HCT116 (cell line): ENCODE measurements at places on chromosomes 2 and 18. TPM values are rescaled to one million over a fixed set of nuclear protein-coding genes. Genes with fewer than 3 reads are reported as not detected.

DNA sequence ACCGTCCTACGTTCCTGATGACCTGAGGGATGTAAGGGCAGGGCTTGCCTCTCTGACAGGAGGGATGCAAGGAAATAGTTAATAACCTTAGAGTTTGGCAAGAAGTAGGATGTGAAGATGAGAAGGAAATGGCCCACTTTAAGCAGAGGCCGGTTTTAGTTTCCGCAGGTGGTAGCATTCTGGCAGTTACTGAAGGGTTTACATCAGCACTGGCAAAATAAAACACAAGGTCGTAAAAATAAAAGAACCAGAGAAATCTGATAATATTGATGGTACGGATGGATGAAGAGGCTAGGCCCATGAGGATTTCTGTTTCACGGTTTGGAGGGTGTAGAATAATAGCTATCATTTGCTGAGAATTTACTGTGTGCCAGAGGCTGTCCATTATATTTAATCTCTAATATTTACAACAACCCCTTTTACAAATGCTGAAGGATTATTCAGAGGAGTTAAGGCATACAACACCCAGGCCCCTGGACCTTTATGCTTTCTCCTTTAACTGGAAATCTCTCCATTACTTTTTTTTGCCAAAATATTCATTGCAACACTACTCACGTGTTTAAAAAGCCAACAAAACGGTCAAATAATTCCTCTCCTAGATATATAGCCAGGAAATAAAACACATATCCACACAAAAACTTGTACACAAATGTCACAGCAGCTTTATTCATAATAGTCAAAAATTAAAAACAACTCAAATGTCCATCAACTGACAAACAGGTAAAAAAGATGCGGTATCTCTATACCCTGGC, 28.5 kb downstream of the DAPL1 start:
- no peak overlapping the region for H3K27ac ChIP-seq
- no peaks in the 10 kb centered on the region for H3K27me3 ChIP-seq
- no peak overlapping the region for H3K4me3 ChIP-seq
- H3K4me1 ChIP-seq: no peaks in the 10 kb centered on the region

GRCh38 chr2:127662937-127663565, 12.3 kb downstream of the LIMS2 start:
- H3K27ac ChIP-seq: no peak overlapping the region
- H3K4me1 ChIP-seq: peaks cover 8% of the 10 kb centered on the region; the same call in 1 of the 2 replicates
- DNase-seq: no peak
- H3K27me3 ChIP-seq: no peaks in the 10 kb centered on the region
- H3K4me3 ChIP-seq: no peak overlapping the region

DNA sequence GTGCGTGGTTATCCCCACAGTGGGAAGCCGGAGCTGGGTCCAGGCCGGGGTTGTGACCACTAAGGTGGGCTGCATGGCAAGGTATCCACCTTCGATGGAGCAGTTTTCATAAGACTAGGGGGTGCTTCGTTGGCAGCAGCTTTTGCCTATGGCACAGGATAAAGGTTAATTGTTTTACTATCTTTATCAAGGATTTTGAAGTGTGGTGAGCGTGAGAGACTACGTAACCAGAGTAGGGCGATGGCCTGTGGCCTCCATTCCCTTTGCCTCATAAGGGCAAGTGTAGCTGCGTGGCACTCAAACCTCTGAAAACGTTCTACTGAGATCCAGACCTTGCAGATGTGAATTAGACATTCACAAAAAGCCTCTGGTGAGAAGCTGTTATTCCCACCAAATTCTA, 206.6 kb downstream of the ACKR3 start:
- H3K4me1 ChIP-seq: no peaks in the 10 kb centered on the region
- no peak for DNase-seq
- H3K4me3 ChIP-seq: no peak overlapping the region
- H3K36me3 ChIP-seq: no peaks in the 10 kb centered on the region
- peaks cover 26% of the 10 kb centered on the region; the same call in 1 of the 2 replicates for H3K27me3 ChIP-seq
- no peak overlapping the region for H3K27ac ChIP-seq

DNA sequence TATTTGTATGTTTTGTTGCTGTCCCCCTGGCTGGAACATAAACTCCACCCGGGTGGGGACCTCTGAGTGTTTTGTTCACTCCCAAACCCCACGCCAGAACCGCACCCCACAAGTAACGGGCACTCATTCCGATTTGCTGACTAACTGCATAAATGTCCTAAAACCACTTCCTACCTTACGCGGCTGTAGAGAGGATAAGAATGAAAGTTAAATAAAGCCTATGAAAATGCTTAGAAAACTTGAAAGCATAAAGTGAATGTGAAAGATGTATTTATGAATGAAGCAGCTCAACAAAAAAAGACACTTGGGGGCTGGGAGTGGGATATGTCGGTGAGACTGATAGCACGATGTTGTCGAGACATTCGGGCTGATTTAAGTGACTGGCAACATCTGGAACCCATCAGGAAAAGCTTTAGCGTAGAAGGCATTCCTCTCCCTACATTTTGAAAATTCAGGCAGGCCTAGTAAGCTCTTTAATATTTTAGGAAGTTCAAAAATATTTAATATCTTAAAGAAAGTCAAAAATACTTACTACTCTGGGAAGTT, 206.7 kb downstream of the SH3RF3 start:
- H3K36me3 ChIP-seq: no peaks in the 10 kb centered on the region
- H3K27me3 ChIP-seq: no peaks in the 10 kb centered on the region
- H3K4me1 ChIP-seq: peaks cover 22% of the 10 kb centered on the region
- H3K27ac ChIP-seq: no peak overlapping the region
- no peak for DNase-seq
- H3K4me3 ChIP-seq: no peak overlapping the region

DNA sequence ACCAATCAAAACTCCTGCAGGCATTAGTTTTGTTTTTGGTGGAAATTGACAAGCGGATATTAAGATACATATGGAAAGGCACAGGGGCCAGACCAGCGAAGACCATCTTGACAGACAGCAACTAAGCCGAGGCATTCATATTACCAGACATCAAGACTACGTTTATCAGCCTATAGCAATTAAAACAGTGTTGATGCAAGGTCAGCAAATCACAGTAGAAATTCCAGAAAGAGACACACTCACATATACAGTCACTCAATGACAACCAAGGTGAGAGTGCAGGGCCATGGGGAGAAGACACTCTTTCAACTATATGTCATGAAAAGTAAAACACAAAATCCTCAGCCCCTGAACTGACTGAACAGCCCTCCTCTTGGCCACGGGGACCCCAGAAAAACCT, 164.6 kb downstream of the TPO start:
- peaks cover 63% of the 10 kb centered on the region for H3K27me3 ChIP-seq
- no peak overlapping the region for H3K4me3 ChIP-seq
- DNase-seq: no peak
- no peaks in the 10 kb centered on the region for H3K36me3 ChIP-seq
- H3K27ac ChIP-seq: no peak overlapping the region

- H3K4me3 ChIP-seq: no peak overlapping the region
- H3K4me1 ChIP-seq: no peaks in the 10 kb centered on the region
Observed at GRCh38 chr2:84846741-84847142, 34.1 kb downstream of the TRABD2A start.

DNA sequence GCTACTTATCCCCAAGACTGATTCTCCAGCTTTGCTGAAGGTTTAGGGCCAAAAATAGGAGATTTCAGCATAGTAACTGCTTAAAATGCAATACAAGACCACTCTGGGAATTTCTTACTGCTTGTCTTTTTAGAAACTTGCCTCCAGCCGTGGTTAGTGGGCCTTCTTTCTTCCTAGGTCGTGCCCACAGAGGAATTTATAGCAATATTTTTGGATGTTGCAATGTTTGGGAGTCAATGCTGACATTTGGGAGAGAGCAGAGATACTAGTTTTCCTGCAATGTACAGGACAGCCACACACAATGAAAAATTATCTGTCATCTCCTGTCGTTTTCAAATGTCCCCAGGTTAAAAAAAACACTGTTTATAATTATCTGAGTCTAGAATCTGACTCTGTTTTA, 25.6 kb upstream of the CERS6 start:
- H3K27me3 ChIP-seq: no peaks in the 10 kb centered on the region
- H3K27ac ChIP-seq: no peak overlapping the region
- no peaks in the 10 kb centered on the region for H3K36me3 ChIP-seq
- no peaks in the 10 kb centered on the region for H3K4me1 ChIP-seq

DNA sequence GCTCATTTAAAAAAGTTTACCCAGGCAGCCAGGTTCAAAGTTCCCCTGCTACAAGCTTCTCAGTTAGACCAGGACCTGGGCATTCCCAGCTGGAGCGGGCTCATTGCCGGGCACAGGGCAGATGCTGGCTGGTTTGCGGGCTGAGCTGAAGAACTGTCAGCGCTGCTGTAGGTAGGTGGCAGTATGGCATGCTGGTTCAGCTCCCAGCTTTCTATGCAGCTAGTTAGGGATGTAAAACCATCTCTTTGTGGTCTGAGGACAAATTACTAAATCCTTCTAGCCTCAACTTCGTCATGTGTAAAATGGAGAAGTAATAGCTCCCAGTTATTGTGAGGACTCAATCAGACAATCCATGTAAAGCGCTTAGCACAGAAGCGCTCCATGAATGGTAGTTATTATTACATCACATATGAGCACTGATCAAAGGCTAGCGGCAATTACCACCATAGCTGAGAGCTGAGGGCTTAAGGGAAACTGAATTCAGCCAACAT, 2.4 kb upstream of the LDLRAD4 start:
- H3K27me3 ChIP-seq: peaks cover 19% of the 10 kb centered on the region
- H3K4me3 ChIP-seq: no peak overlapping the region
- H3K27ac ChIP-seq: no peak overlapping the region
- H3K36me3 ChIP-seq: no peaks in the 10 kb centered on the region

DNA sequence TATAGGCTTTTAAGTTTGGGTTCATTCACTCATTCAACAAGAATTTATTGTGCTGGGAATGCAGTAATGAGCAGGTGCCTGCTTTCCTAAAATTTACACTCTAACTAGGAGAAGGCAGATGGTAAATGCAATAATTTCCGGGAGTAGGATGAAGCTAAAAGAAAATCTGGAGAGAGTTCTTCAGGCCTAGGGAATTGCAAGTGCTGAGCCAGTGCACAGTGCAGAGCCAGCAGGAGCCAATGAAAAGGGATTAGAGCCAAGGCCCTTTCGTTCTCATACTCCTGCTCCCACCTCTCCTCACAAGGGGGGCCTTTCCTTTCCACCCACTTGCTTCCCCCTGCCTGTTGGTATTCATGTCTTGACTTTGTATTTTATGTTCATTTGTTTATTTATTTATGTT, 55.1 kb downstream of the CFAP221 start:
- H3K27ac ChIP-seq: no peak overlapping the region
- no peak for DNase-seq
- H3K4me1 ChIP-seq: peaks cover 6% of the 10 kb centered on the region
- H3K27me3 ChIP-seq: no peaks in the 10 kb centered on the region

DNA sequence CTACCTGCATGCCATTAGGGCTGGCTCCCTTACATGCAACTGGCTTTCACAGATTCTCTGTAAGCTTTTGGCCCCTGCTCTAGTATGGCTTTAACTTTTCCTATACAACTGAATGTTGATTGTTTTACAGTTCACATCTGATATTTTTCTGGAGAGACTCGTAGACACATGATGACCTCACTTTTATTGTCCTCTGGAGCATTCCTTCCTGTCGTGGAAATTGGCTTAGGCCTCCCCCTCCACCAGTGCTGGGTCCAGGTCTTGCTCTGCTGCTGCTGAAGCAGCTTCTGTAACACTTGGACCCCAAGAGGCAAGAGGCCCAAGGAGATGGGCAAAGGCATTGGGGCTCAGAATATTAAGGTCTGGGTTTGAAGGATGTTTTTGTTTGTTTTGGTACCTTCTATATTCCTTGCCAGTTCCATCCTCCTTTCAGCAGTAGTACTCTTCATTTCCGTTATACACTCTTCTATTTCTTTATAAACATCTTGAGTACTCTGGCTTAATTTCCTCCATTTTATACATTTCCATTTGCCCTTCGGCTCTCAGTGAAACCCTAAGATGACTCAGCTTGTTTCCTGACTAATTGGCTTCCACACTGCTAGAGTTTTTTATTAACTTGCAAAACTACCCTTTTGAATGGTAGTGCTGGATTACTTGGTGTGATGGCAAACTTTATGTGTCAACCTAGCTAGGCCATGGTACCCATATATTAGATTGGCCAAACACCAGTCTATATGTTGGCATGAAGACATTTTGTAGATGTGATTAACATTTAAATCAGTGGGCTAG, 219.8 kb downstream of the CDCA7 start:
- H3K27me3 ChIP-seq: no peaks in the 10 kb centered on the region
- H3K4me3 ChIP-seq: no peak overlapping the region
- no peak for DNase-seq
- H3K4me1 ChIP-seq: peaks cover 16% of the 10 kb centered on the region
- H3K27ac ChIP-seq: no peak overlapping the region

DNA sequence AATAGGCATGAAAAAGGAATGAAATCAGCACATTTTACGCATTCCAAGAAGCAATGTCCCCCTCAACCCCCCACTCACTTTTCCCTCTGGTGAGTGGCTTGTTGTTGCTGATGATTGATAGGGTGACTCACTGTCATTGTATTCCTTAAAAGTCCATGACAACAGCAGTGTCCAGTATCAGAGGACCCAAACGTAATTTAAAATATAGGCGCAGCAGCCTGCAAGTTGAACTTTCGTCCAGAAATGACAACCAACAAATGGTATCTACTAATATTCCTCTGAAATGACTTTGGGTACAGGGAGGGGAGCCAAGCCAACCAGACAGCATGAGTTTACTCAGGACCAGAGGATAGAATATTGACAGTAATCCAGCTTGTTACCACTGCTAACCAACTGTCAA, 182.9 kb upstream of the SIX3 start:
- H3K4me3 ChIP-seq: no peak overlapping the region
- no peak for DNase-seq
- H3K27me3 ChIP-seq: no peaks in the 10 kb centered on the region

GRCh38 chr2:124563426-124563825, 538.3 kb downstream of the CNTNAP5 start:
- no peak for DNase-seq
- H3K4me1 ChIP-seq: no peaks in the 10 kb centered on the region
- H3K4me3 ChIP-seq: no peak overlapping the region
- no peak overlapping the region for H3K27ac ChIP-seq
- H3K36me3 ChIP-seq: no peaks in the 10 kb centered on the region

DNA sequence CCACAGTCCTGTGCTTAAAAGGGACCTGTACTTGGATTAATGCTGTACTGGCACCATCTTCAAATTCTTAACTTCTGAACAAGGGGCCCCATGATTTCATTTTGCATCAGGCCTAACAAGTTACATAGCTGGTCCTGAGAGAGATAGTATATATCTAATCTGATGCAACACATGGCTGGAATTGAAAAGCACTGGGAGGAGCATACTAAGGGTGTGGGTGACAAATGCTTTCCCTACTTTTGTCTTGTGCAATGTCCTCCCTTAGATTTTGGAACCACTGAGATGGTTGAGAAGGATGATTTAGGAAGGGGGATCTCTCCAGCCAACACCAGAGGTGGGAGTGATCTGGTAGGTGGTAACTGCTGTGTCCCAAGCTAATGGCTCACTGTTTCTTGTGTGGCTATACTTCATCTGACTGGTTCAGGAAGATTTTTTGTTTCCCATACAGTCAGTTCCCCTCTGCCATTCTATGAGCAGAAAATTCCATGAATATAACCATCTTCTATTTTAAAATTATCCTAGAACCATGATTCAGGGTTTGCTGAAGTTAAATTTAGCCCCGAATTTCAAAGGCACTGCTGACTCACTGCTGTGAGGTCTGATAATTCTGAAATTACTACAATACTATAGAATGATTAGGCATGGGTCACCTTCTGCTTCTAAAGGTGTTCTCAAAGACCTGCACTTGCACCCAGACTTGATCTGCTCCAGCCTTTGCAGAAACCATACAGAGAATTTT, 108.3 kb upstream of the NCKAP5 start:
- H3K4me1 ChIP-seq: no peaks in the 10 kb centered on the region
- H3K27ac ChIP-seq: no peak overlapping the region
- H3K27me3 ChIP-seq: no peaks in the 10 kb centered on the region
- DNase-seq: no peak

Gene SERPINB5
- 19.5 TPM for total RNA-seq

Gene AP1S3
- 185 TPM for total RNA-seq

Gene SERPINB3
- not detected for total RNA-seq

Gene OR6B3
- total RNA-seq: not detected
